ENCODE measurements at places on chromosomes 16 and 17.

DNA sequence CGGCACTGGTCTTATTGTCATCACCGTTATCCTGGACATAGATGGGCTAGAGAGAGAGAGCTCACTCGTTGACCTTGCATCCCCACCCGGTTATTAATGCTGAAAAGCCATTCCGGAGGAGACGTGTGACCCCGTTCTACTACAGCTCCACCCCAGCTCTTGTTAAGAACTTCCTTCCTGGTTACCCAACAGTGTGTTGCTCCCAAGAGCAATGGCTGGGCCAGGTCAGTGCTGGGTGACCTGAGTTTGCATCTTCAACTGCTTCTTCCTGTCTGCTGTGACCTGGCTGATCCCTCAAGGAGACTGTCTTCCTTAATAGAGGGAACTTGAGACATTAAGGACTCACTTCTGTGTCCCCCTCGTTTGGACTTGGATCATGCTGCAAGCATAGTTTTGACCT is 96.1 kb upstream of the SDK2 start:
- no peak for DNase-seq

DNA sequence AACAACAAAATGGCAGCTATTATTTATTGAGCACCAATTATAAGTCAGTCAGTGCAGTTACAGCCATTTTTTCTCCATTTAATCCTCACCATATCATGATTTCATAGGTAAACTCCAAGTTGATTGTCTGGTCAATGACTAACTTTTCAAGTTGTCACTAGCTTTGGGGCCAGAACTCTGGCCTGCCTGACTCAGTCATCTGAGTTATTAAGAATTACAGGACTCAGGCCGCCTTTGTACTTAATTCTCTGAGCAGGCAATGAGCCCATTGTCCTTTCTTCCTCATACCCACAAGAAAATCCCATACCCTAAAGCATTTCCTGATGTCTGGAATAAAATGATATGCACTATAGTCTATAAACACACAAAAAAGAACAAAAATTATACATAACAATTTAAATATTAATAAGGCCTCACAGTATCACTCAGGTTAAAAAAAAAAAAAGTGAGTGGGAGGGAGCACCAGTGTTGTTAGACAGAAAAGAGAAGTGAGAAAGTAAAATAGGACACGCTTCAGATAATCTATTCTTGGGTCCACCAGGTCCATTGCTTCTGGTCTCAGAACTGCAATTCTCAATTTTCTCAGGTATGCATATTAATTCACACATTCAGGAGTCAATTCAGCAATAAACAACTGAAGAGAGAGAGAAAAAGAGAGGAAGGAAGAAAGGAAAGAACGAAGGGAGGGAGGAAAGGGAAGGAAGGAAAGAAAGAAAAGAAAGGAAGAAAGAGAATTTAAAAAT is 70.2 kb downstream of the SPAG9 start:
- DNase-seq = no peak

GRCh38 chr16:84115919-84116719 is 623 bp downstream of the MBTPS1 start:
- no peak for DNase-seq

- DNase-seq = no peak
These were observed 123.6 kb downstream of the CDYL2 start for GRCh38 chr16:80680839-80681238.

GRCh38 chr16:84332975-84333684 is 35.2 kb upstream of the ATP2C2 start:
- no peak for DNase-seq
